A549 (cell line): ENCODE measurements at places on chromosomes 5 and 9. TPM values are rescaled to one million over a fixed set of nuclear protein-coding genes. Genes with fewer than 3 reads are reported as not detected.

PCDHA1 gene
- polyA plus RNA-seq = 0.12 to 0.18 TPM (median 0.13 TPM) in 3 replicates

SPAG8 gene
- polyA plus RNA-seq = 0.45 to 0.71 TPM (median 0.54 TPM) in 3 replicates

MEGF9 gene
- polyA plus RNA-seq = 21.1 to 33.4 TPM (median 30.0 TPM) in 3 replicates

AHRR gene
- polyA plus RNA-seq = 1.7 to 2.3 TPM (median 1.8 TPM) in 3 replicates

CMBL gene
- 32.6 to 35.7 TPM (median 33.8 TPM) in 3 replicates for polyA plus RNA-seq

SLC12A2 gene
- polyA plus RNA-seq = 15.0 to 19.6 TPM (median 17.1 TPM) in 3 replicates

DNA sequence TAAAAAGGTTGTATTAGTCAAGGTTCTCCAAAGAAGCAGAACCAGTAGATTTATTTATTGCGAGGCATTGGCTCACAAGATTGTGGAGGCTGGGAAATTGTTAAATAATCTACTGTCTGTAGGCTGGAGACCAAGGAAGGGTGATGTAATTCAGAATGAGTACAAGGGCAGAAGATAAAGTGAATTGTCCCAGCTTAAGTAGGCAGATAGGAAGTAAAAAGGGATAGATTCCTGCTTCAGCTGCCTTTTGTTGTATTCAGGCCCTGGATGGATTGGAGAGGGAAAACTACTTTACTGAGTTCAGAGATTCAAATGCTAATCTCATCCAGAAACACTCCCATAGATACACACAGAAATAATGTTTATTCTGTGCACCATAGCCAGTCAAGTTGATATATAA, 301.1 kb downstream of the CYLC2 start:
- DNase-seq = no peak

DNA sequence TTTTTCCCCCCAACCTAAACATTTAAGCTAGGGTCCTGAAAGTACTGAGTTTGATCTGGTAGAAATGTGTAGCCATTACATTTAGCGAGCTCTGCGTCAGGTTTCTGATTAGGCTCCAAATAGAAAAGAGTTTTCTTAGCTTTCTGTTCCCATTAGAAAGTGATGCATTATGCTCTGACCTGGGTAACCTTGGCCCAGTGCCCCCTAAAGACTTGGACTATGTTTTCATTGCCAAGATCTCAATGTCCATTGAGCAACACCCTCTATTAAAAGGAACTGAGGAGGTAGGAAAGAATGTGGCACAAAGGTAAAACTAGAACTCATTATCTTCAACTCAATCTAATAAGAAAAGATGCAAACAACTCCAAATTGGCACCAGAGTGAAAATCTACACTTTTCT, 358.9 kb upstream of the PCSK5 start:
- no peak for DNase-seq

GRCh38 chr5:52007230-52007858, 624.1 kb downstream of the ISL1 start:
- peak; percentile 1 for DNase-seq

DNA sequence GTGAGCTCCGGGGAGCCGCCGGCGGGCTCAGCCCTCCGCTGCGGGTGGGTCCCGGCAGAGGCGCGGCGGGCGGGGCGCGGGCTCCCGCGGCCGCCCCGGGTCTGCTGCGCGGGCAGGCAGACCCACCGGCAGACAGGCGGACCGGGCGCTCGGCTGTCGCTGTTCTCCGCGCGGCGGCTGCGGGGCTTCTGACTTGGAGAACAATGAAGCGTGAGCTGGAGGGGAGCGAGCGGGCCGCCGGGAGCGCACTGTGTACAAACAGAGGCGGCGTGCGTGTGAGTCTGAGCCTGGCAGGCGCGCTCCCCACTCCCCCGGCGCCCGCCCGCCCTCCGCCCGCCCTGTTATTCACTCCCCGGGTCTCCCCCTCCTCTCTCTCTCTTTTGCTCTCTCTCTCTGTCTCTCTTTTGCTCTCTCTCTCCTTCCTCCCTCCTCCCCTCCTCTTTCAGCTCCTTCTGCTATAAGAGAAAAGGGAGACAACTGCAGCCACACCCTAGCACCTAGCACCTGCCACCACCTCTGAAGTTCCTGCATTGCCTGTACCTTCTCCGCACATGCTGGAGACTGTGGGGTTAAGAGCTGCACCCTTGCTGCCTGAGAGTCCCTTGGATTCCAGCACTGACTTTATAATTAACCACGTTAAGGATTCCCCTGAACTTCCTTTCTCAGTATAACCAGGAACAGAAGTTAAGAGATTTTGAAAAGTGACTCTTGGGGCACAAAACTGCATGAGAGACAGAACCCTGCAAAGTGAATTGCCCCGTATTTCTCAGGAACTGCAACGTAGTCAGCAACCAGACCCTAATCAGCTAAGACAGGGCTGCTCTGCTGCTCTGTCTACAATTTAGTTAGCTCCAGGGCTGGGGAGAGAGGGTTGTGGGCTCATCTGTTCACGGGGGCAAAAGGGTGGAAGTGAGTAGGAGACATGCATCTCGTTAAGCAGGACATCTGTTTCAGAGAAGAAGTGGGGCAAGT, at the start of gene EDIL3:
EDIL3 (minus strand) TSS at position 277 of the 972 bp plus-strand sequence. CDS start 506 bp downstream, outside the sequence.
- no peak for DNase-seq

DNA sequence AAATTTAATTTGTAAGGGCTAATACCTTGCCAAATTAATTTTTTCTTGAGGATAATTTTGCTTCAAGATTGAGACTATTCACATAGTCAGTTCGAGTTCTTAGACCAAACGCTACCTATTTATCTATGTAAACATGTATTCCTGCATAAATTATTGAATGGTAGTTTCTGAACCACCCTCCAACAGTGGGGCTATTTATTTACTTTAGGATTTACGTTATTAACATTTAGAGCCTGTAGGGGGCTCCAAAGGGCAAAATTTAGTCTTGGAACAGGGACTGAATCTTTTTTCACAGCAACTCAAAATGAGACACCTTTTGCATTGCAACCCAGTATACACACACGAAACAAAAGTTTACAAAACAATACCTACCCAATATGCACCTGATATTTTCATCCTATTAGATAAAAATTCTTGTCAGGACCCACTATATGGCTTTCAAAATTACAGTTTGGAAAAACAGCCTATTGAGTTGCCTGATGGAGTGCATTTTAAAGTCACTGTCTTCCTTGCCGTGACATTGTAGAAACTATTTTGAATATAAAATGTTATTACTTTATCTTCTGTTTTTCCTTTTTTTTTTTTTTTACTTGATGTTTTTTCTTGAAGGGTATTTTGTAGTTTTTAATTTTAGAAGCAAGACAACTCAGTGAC, 47.1 kb upstream of the POU4F3 start:
- DNase-seq = peak; percentile 54

- DNase-seq = no peak
Measured at GRCh38 chr9:121453232-121453892, 46.3 kb downstream of the GGTA1 start.

- no peak for DNase-seq
Measured at GRCh38 chr9:5563886-5564285, 53.6 kb downstream of the PDCD1LG2 start.

GRCh38 chr9:70683841-70684240, 269.4 kb upstream of the KLF9 start:
- DNase-seq = no peak

DNA sequence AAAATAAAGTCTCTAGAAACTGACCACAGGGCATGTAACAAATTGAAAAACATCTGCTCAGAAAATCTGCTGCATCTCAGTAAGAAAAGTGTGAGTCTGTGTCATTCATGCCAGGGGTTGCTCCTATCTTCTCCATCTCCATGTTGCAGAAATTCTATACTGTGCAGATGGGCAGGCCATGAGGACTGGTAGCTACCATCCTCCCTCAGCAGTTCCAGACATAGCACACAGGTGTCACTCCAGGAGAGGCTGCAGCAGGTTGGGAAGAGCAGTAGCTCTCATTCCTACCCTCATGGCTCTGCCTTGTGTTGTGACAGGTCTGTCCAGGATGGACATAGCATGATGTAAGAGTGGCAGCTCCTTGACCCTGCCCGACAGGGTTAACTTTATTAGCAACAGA, 173.4 kb downstream of the NDUFS4 start:
- peak; percentile 13 for DNase-seq
